EH (cell line): ENCODE measurements at places on chromosomes 6 and 20.

DNA sequence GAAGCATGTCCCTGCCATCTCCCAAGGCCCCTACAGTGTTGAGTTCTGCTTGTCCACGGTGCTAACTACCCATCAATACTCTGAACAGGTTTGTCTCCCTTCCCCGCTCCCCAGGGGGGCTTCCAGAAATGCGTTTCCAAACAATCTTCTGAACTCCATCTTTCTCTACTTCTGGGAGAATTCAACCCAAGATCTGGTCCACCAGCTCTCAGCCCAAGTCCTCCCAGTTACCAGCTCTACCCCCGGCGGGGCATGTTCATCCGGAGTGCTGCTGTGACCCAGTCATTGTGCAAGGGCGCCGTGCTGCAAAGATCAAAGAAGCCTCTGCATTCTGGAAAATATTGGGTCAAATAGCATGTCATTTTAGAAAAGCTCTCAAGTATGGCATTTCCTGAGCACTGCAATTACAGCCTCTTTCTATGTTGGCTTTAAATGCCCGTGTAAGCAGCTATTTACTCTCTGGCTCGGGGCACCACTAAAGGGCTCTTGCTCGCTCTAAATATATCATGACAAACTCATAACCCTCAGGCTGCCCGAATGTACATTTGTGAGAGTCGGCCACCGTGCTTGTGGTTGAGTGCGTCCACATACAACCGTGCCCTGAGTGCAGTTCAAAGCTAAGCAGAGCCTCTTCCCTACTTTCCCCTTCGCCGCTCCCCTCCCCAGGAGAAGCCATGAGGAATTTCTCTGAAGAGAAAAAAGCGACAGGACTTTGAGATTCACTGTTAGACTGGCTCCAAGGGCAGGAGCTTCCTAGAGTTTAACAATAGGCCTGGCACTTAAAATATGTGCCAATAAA, 71.6 kb downstream of the BANF2 start:
- peak; percentile 32 for DNase-seq

DNA sequence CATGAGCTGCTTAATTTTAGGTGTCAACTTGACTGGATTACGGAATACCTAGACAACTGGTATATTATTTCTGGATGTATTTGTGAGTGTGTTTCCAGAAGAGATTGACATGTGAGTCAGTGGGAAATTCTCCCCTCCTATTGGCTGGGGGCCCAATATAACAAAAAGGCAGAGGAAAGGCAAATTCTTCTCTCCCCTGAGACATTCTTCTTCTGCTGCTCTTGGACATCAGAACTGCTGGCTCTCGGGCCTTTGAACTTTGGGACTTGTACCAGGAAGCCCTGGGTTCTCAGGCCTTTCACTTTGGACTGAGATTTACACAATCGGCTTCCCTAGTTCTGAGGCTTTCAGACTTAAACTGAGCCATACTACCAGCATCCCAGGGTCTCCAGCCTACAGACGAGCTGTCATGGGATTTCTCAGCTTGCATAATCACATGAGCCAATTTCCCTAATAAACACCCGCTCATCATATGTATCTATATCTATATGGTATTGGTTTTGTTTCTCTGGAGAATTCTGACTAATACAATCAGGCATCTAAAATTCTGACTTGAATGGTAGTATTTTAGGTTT, 7.6 kb upstream of the BTN3A3 start:
- peak; percentile 44 for DNase-seq

- no peak for DNase-seq
Measured at GRCh38 chr6:146883640-146884531, 285.1 kb downstream of the ADGB start.

GRCh38 chr6:56570413-56571359, 72.0 kb downstream of the DST start:
- peak; percentile 48 for DNase-seq

- DNase-seq, result peak; percentile 83
Measured at GRCh38 chr20:35467339-35468224, 12.2 kb downstream of the CEP250 start.
